Stomach (tissue), 19 donors: ENCODE measurements at places on chromosomes 12 and 14.

DNA sequence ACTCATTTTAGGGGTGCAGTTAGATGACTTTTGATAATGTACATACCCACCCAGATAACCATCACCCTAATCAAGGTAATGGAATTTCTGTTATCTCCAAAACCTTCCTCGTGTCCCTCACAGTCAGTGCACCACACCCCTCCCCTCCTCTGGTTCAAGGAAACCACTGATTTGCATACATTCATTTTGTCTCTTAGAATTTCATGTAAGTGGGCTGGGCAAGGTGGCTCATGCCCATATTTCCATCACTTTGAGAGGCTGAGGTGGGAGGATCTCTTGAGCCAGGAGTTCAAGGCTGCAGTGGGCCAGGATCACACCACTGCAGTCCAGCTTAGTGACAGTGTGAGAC, 15.7 kb downstream of the ADIPOR2 start:
- no peak for DNase-seq

DNA sequence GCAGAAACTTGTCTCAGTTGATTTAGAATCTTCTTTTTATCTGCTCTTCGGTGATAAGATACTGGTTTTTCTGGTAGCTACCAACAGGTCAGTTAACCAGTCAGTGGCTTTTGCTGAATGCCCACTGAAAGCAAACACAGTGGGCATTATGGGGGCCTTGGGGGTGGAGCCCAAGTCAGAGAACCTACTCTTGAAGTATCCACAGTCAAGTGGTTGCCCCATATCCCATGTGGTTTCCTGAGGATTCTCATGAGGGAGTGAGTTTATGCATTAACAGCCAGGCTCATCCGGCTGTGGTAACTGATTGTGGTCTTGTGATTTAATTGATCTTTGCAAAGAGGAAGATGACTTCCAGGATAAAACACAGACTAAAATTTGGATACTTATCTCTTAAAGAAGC, 83.7 kb downstream of the ST8SIA1 start:
- DNase-seq = no peak

GRCh38 chr12:23781118-23781517, 168.4 kb downstream of the SOX5 start:
- no peak for DNase-seq

DNA sequence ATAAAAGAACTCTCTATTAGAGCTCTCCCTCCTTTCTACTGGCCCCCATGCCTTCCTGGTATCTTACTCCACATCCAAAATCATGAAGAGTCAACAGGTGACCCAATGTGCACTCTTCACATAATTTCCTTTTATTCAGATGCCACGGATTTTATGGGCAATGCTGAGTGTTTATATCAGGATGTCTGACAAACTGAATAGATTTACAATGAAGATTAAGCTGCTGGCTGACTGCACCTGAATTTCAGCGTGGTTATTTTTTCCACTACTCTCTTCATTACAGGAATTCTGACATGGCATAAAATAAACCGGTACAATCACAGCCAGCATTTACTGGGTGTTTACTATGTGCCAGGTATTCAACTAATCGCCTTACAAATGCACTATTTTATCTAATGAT, 29.4 kb upstream of the CERS5 start:
- DNase-seq = no peak

DNA sequence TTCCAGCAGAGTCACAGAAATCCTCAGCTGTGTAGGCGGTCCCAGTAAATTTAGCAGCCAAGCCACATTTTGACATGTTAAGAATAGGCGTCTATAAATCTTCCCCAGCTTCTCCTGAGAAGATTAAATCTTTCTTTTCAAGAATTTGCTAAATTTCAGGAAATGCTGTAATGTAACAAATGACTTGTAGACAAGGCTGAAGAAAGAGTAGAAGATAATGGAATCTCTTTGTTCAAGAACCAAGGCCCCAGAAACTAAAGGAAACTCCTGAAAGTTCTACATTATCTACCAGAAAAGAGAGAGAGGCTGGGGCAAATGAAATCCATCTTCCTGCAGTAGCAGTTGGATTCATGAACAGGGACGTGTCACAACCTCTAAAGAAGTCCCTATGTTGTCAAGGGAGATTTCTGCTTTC, 760.3 kb downstream of the NOVA1 start:
- DNase-seq = no peak

GRCh38 chr14:23613242-23614070, 22.7 kb upstream of the DHRS2 start:
- no peak for DNase-seq

DNA sequence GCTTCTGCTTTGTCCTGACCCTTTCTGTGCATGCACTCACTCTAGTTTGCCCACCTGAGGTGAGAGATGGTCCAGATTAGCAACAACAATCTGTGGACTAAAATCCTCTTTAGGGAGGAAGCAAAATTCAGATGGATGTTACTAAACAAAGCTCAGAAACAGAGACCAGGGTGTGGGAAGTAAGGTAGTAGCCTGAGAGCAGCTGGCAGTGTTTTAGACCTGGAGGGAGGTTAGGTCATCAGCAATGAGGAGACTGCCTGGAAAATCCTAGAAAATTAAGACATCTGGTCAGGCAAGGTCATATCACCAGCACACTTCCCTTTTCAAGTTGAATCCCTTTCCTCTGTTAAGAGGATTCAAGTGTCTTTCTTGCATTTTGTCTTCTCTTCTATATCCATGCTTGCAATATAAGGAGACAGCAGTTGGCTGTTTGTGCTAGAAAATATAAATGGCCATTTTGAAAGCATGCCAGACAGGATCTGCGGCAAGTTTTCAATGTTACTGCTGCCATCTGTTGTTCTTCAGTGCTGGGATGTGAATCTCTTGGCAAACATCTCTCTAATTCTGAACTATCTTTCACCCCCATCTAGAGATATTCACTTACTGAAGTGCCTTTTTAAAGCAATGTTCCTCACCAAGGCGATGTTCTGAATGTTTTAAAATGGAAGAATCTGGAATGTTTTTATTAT, 266.4 kb downstream of the NAV3 start:
- DNase-seq = peak; percentile 88

DNA sequence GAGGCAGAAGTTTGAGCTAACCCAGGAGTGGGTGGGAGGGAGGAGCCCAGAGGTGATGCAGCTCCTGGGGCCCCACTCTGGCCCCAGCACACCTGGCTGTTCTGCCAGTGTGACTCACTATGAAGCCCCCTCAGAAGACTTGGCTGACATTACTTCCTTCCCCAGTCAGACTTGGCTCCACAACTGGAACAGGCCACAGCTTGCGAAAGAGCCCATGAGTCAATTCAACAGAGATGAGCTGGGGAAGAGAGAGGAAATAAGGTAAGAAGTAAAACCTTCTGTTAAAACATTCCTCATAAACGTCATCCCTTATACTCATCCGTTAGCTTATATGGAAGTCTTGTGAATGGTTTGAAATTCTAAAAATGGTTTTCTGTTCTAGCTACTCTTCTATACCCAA, 245.9 kb downstream of the ADAMTS20 start:
- DNase-seq = no peak
